ENCODE measurements at places on chromosomes 11 and 22.

DNA sequence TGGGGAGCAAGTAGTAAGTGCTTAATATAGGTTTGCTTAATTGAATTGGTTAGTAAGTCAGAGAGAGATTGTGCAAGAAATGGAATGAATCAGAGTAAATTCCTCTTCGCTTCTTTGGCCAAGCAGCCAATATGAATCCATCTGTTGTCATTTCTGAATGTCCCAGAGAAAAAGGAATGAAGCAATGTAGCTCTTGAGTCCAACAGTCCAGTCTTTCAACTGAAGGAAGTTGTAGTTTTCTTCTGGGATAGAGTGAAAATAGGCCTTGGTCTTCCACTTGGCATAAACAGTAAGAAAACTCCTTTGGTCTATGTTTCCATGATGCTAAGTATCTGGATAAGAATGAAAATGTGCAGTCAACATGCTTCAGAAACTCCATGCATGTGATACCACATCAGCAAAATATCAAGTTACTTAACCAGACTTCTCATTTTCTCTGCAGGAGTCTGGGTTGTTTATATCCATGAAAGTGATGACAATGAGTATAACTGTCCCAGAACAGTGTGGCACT, 1.8 kb upstream of the FIBIN start:
- DNase-seq, result no peak

DNA sequence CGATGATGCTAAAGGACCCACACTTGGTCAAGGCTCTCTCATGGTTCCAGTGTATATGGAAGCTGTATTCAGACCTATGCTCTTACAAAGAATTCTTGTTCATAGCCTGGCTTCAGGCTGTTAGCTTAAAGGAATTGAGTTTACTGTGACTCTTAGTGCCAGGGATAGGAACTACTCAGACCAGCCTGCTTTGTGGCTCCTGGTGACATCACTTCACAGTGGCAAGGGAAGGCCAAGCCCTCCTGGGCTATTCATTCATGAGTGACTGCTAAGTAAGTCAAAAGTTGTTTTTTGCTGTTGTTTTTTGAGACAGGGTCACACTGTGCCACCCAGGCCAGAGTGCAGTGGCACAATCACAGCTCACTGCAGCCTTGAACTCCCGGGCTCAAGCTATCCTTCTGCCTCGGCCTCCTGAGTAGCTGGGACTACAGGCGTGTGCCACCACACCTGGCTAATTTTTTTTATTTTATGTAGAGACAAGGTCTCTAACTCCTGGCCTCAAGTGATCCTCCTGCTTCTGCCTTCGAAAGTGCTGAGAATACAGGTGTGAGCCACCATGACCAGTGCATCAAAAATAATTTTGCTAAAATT, 9.6 kb downstream of the ART5 start:
- no peak for DNase-seq

GRCh38 chr11:14565845-14566244, 45.7 kb upstream of the PSMA1 start:
- DNase-seq, result no peak

DNA sequence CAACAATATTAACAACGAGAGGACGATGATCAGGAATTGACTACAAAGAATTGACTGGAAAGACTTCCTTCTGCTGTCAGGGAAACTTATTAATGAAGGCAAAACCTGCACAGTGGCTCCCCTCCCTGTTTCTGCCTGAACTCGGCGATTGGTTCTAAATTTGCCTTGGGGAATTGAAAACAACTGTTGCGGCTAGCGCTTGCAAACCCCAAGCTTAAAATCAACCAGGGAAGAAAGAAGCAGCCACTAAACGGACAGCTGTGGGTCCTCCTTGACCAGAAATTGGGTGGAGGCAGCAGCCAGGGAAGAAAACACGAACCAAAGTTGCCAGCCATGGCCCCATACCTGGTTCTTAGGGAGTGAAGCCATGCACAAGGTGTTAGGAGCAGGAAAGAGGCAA, 383.5 kb upstream of the CADM1 start:
- no peak for DNase-seq

DNA sequence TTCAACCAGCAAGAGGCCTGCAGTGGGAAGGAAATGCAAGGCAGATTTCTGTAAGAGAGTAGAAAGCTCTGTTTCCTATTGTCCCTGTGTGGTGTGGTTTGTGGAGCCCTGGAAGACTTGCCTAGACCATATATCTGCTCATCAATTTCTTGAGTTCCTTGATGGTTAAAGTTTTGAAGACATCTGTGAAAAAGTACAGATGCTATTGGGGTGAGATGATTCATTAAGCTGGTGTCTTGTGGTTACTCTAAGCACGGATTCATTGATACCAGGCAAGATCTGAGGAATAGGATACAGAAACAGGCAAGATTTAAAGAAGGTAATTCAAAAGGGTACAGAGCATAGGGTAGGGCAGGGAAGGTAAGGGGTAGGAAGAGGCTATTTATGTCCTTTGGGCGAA, 275.8 kb upstream of the SESN3 start:
- DNase-seq, result no peak

- no peak for DNase-seq
These were observed 71.9 kb downstream of the FBXO7 start for GRCh38 chr22:32546496-32546895.

GRCh38 chr22:29270475-29271271, 2.6 kb downstream of the EWSR1 start:
- DNase-seq, result no peak

DNA sequence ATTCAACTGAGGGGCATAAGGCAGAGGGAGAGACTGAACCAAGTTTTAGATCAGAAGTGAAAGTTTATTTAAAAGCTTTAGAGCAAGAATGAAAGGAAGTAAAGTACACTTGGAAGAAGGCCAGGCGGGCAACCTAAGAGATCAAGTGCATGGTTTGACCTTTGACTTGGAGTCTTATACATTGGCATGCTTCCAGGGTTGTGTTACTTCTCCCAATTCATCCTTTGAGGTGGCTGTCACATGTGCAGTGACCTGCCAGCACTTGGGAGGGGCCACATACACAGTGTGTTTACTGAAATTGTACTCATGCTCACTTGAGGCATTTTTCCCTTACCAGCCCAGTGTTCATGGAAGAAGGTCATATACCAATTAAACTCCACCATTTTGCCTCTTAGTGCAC, 30.4 kb downstream of the CYP2R1 start:
- no peak for DNase-seq
